ENCODE measurements at places on chromosomes 12 and 14.

- DNase-seq, result no peak
Observed at GRCh38 chr14:68295316-68295816, 475.8 kb downstream of the RAD51B start.

- peak; percentile 76 for DNase-seq
Observed at GRCh38 chr14:74018586-74019407, at the start of the genes BBOF1 and ENTPD5. Gene BBOF1, plus strand, starts transcription at chr14:74019349. Its CDS starts 130 bp downstream, at chr14:74019479. Gene ENTPD5, minus strand, starts transcription at chr14:74019288. Its CDS starts 31,186 bp downstream, at chr14:73988102.

GRCh38 chr12:66241061-66242043 is 52.3 kb downstream of the IRAK3 start:
- DNase-seq, result peak; percentile 72

- DNase-seq, result no peak
Observed at GRCh38 chr12:47721431-47721973, 3.8 kb downstream of the ENDOU start.

GRCh38 chr12:1310653-1311052 is 283.7 kb downstream of the FBXL14 start:
- no peak for DNase-seq

DNA sequence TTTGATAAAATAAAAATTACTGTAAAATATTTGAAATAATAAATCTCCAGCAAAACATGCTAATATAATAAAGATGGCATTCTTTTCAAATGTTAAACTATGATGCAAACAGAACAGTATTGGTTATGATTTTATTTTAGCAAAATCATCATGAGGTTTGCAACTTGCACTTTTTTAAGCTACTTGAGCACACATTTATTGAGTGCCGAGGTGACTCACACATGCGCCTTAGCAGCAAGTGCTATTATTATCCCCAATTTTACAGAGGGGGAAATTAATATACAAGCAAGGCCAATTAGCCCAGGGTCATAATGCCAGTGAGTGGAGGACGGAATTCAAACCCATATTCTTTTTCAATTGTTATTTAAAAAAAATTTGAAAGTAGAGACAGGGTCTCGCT is 7.3 kb downstream of the DYRK4 start:
- no peak for DNase-seq

DNA sequence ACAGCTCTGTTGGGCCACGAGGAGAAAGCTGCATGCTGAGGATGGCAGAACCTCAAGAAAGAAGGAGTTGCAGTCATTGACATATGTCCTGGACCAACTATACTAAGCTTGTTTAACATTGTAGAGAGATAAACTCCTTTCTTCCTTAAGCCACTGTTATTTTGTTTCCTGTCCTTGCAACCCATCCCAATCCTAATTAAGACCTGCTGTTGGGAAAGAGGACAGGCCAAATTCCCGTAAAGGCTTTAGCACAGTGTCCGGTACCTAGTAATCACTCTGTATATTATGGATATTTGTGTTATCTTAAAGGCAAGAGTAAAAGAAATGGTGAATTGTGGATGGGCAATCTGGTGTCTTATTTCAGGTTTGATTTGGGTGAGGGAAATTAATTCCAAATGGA is 53.5 kb upstream of the WSCD2 start:
- no peak for DNase-seq

- DNase-seq, result no peak
Observed at GRCh38 chr14:38110258-38110657, 97.4 kb upstream of the SSTR1 start.

- DNase-seq, result no peak
Observed at GRCh38 chr14:79740066-79740601, 471.2 kb downstream of the DIO2 start.

DNA sequence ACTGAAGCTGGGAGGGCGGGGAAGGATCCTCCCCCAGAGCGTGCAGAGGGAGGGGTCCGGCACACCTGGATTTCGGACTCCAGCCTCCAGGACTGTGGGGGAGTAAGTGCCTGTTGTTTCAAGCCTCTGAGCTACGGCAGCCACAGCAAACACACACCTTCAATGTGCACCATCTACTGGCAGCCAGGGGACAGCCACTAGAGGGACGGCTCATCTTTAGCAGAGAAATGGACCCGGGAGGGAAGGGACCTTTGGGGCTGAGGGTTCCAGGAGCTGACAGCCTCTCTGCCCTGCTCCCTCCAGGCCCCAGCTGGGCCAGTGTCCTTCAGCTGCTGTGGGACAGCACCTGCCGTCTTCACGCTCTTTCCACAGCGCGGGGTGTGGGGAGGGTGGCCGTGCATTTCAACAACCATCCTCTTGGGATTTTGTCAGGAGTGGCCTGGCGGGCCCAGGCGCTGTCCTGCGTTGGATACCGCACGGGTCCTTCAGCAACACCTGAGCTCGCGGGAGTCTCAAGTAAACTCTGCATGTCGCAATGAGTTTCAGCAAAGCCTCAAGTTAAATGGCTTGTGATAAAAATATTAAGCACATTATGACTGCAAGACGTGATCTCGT is 209.2 kb upstream of the C14orf180 start:
- no peak for DNase-seq

DNA sequence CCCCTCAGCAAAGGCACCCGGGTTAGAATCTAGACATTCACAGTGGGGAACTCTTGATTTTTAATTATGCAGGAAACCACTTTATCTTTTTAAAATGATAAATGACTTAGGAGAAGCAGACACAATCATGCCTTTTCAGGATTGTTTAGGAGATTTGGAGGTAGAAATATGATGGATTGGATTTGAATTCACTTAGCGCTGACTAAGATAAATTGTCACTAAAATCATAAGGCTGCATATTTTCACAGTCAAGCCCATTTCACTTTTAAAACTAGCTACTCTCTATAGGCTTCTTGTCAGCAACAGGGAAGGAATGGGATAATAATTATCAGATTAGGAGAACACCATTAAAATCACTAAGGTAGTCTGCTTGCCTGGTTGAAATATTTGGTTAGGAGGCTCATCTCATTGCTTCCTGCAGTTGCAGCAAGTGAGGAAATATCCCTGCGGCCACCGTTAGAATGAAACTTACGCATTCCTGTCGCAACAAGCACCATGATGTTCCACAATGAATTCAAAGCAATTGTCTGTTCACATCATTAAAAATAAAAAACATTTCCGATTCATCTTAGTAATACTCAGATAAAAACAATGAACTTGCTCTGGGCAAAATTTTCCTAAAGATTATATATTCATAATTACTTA is 31.9 kb downstream of the DACT1 start:
- DNase-seq, result no peak

DNA sequence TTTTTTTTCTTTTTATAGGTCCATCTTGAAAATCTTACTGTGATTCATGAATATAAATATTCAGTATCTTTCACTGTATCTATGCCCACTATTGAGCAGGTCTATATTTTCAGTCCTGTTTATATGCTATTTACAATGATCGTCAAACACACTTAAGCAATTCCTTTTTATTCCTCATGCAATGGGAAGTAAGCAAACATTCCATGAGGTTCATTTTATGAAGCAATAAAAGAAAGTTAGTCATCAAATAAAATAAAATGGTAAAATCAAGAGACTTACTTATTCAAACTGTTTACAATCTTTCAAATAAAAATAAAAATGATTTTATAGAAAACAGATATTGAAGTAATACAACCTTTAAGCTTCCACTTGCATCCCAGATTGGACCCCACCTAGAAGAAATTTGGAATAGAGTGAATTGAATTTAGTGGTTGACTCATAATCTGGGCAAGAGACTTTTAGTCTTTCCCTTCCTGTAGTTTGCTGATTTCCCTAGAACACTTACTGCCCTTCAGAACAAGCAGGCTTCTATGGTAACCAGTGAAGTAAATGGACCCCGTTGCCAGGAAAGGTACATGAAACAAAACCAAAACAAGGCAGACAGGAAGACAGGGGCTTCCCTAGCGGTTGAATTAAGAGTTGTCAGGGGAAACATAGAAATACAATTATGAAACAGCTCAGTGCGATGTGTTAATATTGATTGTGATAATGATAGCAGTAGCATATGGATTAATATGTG is 241.0 kb upstream of the ATP2B1 start:
- DNase-seq, result no peak

DNA sequence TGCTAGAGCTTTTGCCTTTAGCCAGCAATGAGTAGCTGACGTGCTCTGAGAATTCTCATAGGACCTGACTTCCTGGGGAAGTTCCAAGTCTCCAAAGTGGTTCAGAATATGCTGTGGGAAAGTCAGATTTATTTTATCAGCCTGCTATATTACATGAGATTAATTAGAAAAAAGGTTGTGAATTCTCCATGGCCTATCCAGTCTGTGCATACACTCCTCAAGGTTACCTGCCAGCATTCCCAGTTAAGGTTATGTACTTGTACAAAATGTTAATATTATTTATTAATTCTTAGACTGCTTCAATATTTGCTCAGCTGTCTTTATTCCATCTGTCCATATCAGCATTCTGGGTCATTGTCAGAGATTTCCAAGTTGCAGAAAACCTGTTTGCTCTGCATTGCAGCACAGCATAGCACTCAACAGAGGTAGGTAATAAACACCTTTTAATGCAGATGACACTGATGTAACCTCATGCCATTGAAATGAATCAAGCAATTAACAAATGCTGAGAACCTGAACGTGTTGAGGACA is 2.7 kb upstream of the SEL1L start:
- no peak for DNase-seq

DNA sequence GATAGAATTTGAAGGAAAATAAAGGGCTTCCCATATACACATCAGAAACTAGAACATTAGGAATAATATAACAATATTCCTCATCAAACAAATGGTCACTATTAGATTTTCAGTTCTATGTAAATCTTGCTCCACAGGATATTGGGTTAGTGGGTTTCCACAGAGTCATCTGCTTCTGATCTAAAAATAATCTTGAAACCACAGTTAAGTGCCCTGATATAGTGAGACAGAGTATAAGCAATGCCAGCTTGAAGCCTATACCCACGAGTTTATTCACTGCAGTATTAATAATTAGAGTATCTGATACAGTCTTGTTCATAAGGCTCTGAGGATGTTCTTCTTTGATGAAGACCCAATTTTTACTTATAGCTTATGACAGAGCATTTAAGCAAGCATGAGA is 74.5 kb upstream of the ATF7IP start:
- no peak for DNase-seq

- DNase-seq, result no peak
Observed at GRCh38 chr12:4934407-4935035, 24.8 kb downstream of the KCNA1 start.

DNA sequence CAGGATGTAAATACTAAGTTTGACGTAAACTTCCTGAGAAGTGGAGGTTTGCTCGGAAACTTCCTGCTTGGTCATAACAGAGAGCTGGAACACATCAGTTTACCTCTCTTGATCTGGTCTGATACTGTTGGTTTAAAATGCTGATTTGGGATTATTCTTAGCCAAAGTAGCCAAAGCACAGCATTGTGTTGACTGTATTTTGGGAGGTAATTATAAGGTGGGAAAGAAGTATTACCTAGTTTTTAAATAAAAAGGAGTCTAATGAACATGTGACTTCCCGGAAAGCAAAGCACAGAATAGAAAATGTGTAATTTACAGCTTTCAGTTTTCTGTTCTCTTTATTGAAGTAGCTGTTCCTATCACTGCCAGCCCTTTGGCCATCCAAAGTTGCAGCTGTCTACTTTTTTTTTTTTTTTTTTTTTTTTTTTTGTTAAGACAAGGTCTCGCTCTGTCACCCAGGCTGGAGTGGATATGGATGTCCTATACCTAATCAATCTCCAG is 52.2 kb upstream of the SRP54 start:
- DNase-seq, result no peak

- DNase-seq, result no peak
Observed at GRCh38 chr12:49673446-49674317, 33.5 kb downstream of the FMNL3 start.

DNA sequence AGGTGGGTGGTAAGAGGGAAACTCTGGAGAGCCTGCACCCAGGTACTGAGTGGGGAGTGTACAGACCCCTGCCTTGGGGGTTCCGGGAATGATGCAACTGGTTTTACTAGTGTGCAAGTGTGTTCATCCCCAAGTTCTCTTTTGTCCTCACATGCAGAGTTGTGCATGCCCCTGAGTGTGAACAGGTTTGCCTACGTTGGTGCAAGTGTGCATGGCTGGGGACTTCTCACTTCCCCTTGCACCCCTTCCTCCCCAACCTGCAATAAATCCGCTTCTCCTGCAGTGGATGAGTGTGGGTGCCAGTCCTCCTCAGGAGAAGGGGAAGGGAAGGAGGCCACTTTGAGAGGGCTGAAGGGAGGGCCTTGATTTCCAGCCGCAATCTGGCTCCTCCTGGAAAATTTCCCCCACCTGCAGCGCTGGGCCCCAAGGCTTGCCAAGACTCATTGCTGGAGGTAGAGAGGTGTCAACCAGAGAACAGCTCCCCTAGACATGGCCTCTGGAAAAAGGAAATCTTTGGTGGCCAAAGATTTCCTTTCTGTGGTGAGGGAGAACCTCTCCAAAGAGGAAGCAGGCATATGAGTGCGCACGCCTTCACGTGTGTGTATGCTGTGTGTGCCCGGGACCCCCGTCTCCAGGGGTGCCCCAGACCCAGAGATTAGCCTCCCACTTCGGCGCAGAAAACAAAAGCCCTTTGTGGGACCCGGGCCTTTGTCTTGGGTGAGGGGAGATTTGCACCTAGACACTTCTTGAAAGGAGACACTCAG is 5.5 kb downstream of the AQP2 start:
- DNase-seq, result peak; percentile 40

DNA sequence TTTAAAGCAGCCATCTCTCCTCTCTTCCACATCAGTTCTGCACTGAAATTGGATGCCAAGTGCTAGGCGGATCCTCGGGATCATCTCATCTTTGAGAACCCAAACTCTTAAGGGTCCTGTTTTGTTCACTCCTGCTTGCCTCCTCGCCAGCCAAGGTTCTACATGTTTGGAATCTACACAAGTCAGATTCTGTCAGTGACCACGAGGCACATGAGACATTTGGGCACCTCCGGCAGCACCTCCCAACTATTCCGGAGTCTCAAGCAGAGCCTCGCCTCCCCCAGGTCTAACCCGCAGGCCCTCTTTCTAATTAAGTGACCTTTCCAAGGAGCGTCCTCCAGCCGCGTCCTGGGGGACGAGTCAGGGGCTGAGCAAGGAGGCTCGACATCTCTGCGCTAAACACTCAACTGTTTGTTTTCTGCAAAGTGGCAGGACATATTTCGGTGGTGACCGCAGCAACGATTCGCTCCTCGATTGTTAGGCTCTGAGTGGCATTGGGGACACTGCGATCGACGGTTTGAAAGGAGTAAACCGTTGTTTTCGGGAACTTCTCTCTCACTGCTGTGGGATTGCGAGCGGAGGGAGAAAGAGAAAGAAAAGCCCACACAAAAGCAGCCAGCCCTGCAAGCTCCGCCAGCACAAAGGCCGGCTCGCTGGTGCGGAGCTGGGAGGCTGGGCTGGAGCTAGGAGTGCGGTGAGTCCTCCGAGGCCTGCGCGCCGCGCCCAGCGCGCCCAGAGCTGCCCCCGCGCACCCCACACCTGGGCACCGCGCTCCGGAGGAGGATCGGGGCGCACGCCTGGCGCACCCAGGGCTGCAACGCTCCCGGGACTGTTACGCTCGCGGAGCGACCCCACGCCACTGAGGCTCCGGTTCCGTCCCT is 640 bp downstream of the ARMH4 start:
- no peak for DNase-seq

- DNase-seq, result no peak
Observed at GRCh38 chr14:25836636-25837035, 761.2 kb downstream of the NOVA1 start.

DNA sequence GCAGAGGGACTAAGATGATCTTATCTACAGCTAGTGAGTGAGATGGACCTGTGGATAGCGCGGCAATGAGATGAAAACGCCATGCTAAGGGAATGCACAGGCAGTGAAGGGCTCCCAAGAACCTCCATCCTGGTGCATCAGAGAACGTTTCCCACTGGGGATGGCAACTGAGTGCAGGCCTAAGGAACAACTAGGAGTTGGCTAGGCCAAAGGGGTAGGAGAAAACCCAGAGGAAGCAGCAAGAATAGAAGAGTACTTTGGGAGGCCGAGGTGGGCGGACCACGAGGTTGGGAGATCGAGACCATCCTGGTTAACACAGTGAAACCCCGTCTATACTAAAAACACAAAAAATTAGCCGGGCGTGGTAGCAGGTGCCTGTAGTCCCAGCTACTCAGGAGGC is 24.6 kb upstream of the BATF start:
- DNase-seq, result no peak

Data from Kasumi-1 (cell line).